ENCODE measurements at places on chromosomes 12 and 14.

GRCh38 chr14:54700717-54701116 is 133.8 kb downstream of the SAMD4A start:
- DNase-seq: no peak

GRCh38 chr14:41476526-41476925 is 130.2 kb upstream of the LRFN5 start:
- DNase-seq: no peak

DNA sequence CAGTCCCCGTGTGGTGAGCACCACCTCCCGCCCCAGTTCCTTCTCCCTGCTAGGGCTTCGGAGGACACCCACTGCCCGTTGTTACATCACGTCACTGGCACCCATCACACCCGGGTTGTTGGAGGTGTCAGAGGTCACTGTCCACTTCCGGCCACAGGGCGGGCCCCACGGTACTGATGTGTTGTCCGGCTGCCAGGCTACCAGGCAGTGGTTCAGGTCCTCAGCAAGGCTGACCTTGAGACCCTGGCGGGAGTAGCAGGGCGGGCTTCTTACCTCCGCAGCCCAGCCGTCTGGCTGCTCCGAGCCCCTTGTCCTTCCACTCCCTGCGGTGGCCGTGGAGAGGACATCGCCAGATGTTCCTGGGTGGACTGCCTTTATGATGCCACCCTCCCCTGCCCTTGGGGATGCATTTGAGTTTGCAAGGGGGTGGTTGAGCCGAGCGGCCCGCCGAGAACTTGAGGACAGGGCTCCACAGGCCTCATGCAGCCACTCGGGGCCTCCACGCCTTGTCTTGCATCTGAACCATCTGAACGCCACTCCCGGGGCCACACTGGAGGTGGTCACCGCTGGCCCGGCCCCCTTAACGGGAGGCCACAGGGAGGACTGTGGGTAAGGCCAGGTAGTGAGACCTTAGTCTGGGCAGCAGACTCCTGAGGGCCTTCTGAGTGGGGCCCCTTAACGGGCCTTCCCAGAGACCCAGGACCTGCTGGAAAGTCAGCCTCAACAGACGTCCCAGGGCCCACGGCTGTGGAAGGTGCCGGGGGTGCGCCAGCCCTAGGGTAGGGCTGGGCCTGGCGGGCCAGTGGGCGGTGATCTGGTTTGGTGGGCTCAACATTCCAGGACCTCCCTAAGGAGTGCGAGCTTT is 27.1 kb upstream of the PLD4 start:
- DNase-seq: no peak

DNA sequence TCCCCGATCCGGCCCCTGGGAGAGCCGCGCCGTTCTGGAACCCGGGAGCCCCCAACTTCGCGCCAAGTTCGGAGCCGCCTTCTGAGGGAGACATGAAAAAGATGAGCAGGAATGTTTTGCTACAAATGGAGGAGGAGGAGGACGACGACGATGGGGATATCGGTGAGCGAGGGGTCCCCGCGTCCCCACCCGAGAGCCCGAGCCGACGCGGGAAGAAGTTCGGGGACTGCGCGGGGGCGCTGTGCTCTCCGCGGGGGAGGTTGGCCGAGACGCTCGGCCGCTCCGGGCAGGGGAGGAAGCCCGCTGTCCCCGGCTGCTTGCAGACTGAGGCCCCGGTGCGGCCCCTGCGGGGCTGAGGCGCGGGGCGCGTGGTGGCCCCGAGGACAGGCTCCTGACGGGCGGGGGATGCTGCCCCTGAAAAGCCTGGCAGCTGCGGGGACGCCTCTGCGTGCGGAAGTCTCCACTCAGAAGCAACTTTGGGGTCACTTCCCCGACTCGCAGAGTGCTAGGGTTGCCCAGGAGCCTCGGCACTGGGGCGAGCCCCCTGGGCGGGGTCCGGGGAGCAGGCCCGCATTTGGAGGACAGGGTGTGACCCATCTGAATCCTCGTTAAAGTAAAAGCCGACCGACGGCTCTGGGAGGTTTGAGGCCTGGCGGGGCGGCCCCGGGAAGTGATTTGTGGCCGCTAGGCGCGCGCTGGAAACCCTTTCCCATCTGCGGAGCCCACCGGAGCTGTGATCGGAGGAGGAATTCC is 511 bp downstream of the ANO6 start:
- DNase-seq: peak; percentile 55

DNA sequence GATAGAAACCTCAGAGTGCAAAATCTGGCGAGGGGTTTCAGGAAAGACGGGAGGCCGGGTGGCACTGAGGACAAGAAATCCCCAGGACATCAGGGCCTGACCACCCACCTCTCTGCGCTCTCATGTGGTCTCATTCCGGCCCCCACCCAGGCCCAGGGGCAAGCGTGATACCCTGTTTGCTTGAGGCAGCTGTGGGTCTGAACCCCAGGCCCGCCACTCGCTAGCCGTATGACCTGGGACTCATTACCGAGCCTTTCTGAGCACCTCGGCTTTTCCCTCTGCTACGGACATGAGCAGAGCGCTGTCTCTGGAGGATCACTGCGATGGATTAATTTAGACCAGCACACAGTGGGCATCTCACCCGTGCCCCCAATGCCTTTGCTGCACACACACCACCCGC is 25.5 kb upstream of the BCDIN3D start:
- no peak for DNase-seq
